ENCODE measurements at places on chromosomes 7 and 10.

DNA sequence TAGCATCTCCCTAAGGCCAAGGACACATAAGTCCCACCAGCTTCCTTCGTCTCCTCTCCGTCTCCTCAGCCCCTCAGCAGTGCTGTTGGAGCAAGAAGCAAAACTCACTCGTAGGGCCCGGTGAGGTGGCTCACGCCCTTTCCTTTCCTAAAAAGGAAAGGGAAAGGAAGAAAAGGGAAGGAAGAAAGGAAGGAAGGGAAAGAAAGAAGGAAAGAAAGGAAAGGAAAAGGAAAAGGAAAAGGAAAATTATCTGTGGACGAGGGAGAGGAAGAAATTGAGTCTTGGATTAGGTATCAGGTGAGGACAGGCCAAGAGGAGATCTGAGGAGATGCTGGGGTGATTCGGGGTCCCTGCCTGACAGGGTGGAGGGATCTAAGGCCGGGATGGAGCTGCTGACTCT is 3.1 kb upstream of the ZNF316 start:
- DNase-seq, result no peak

- no peak for DNase-seq
These were observed 39.2 kb downstream of the DNAJC9 start for GRCh38 chr10:73207883-73208282.

DNA sequence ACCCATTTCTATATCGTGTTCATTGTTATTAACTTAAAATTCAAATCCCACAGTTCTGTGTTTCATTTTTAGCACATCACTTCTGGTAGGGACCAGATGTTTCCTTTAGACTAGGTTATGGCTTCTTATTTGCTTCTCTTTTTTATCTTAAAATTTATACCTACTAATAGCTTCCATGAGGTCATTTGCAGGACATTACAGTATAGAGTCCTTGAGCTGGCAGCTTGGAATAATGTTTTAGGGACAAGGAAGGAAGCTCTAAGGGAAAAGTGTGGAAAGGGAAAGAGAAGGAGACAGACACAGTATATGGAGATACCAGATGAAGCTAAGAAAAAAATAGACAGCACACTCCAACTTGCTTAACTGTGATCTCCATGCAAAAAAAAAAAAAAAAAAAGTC is 48.8 kb upstream of the CD36 start:
- no peak for DNase-seq

DNA sequence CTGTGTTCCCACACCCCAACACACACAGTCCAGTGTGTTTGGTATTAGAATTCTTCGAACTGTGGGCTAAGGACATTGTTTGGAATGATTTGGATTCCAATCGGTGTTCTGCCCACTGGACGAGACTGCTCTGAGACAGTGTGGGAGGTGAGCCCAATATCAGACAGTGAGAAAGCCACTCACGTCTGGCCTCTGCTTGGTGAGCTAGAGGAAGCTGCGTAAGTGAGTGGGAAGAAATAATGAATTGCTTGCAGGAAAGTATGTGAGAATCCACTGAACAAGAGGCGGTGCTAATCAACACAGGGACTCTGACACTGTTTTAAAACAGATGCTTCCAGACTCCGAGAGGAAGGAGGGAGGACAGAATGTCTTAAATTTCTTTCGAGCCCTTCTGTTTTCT is 675.0 kb upstream of the ANKRD30A start:
- DNase-seq, result no peak

DNA sequence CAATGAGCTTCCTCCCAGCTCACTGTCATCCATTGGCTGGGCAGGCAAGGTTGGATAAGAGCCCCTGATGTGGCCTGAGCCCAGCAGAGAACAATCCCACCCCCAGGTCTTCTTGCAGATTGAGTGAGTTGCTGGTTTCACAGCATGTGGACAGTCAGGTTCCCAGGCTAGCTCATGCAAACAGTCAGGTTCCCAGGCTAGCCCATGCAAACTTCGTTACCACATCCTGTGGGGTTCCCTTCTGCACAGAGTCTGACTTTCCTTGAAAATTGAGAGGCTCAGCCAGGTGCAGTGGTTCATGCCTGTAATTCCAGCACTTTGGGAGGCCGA is 67.1 kb downstream of the TMEM130 start:
- no peak for DNase-seq

DNA sequence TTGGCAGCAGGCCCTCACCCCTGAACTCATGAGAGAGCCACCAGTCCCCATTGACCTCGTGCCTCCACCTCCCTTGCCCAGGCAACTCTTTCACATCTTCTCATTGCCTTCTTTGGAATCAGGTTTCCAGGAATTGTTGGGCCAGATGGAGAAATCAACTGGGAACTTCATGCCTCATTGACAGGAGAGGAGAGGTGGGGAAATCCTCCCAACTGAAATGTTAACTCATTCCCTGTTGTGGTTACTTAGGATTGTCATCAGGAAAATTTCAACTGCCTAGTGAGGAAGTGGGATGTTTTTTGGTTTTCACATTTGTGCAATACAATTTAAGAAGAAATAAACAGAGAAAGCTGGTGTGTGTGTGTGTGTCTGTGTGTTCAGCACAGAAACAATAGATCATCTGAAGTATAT is 106.6 kb upstream of the INHBA start:
- no peak for DNase-seq

- DNase-seq, result no peak
These were observed 9.2 kb downstream of the BTAF1 start for GRCh38 chr10:91932737-91933136.

- no peak for DNase-seq
These were observed 175.0 kb upstream of the LYZL2 start for GRCh38 chr10:30804478-30805055.

DNA sequence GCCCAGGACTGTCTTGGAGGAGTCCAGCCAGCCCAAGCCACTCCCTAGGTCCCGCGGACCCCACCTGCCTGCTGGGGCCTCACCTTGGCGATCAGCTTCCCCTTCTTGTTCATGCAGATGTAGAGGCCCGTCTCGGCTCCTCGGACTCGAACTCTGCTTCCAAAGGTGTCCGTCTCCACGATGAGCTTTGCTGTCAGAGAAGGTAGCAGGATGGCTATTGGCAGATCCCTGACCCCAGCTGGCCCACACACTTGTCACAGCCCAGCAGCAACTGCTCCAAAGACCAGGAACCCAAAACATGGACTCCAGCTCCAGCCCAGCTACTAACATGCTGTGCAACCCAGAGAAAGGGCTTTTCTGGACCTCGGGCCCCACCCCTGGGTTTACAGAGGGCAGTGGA is 4.5 kb downstream of the FGF8 start:
- DNase-seq, result no peak

- DNase-seq, result no peak
These were observed 509.1 kb downstream of the INHBA start for GRCh38 chr7:41193738-41194282.

GRCh38 chr10:92712016-92712889 is 22.5 kb downstream of the HHEX start:
- no peak for DNase-seq

- DNase-seq, result no peak
These were observed 51.2 kb upstream of the SORCS1 start for GRCh38 chr10:107215681-107216080.

DNA sequence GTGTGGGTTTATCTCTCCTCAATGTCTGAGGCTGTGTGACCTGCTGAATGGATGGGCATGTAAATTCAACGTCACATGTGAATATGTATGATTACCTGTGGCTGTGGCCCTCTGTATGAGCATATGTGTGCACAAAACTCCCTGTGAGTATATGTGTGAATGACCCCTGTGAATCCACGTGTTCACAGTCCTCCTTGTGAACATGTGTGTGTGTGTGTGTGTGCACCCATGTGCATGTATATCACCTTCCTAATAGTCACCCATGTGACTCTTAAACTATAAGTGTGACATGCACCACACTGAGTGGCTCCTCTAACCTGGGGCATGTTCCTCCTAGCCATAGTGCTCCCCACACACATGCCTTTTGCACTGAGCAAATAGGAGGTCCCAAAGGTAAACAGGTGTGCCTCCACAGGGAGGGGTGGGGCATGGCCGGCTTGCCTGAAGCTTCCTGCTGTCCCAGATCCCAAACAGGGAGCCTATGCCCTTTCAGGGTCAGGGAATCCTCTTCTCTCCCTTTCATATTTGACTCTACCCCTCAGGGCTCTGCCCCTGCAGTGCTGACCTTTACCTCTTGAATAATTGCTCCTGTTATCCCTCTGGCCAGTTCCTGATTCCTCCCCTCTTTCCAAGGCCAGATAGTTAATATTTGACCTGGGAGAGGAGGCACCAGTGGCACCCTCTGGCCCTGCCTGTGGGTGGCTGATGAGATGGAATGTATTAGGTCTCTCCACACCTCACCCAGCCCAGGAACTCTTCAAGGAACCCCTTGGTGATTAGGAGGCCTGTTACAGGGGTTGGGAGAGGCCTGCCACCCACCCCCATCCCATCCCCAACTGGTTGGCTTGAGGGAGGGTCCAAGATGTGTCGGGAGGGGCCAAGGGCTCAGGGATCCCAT is 1.9 kb downstream of the SEMA4G start:
- DNase-seq, result no peak

GRCh38 chr7:130305433-130306042 is 12.6 kb downstream of the CPA4 start:
- DNase-seq, result no peak

GRCh38 chr10:75776738-75777504 is 345.5 kb downstream of the LRMDA start:
- no peak for DNase-seq

DNA sequence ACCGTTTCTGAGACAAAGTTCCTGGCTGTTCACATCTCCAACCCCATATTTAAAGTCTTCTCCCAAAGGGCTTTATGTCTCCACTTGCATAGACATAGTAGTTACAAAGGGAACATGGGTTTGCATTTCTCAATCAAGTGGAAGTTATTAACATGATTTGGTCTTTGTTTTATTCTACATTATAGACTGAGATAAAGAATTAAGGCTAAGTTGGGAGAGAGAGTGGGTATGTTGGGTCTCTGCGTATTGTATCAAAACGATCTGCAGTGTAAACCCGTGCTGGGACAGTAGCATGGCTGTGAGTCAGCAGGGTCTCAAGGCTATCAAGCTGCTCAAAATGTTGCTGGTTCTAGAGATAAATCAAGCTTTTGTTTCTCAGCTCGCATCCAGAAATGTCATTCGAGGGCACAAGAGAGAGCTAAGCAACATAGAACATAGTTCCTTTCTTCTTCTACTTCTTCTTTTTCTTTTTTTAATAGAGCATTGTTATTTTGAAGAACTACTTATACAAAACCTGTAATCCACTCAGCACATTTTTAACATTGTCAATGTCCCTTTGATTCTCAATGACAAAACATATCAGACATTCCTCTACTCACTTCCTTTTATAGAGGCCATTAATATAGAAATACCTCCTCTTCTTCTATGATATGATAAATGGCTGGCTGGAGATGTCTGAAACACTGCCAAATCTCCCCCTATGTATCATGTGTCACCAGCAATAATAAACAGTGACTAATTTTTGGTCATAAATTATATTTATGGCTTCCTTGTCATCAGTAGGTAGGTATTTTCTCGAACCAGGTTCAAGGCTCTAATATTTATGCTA is 34.5 kb upstream of the RHOBTB1 start:
- DNase-seq, result no peak

- no peak for DNase-seq
These were observed 72.3 kb upstream of the STEAP1B start for GRCh38 chr7:22572292-22572691.

DNA sequence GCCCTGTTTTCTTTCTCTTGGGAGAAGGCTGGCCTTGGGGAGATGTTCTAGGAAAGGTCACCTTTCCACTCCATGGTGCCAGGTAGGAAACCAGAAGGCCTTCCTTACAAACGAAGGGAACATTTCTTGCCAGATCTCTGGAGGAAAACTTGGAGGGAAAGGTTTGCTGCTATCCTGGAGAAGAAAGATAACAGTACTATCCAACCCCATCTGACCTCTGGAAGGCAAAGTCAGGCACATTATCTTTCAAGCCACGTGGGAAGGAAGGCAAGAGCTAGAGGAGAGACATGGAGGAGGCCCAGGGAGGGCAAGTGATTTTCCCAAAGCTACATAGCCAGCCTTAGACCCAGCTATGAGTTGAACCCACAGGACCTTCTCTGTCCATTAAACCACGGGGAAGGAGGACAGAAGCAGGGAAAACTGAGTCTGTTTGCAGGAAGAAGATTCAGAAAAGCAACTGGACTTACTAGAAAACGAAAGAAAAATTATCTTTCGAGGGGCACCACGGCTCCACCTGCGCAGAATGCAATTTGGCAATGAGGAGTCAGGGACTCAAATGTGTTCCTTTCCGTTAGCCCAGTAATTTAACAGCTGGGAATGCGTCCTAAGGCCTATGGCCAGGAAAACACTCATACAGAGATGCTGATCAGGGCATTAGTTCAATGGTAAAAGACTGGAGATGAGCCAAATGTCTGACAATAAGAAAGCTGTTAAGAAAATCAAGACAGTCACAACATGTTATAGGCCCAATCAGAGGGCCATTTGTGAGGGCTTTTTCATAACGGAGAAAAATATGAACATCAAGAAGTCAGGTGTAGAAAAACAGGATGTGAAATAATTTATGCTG is 32.0 kb upstream of the PSAP start:
- no peak for DNase-seq

DNA sequence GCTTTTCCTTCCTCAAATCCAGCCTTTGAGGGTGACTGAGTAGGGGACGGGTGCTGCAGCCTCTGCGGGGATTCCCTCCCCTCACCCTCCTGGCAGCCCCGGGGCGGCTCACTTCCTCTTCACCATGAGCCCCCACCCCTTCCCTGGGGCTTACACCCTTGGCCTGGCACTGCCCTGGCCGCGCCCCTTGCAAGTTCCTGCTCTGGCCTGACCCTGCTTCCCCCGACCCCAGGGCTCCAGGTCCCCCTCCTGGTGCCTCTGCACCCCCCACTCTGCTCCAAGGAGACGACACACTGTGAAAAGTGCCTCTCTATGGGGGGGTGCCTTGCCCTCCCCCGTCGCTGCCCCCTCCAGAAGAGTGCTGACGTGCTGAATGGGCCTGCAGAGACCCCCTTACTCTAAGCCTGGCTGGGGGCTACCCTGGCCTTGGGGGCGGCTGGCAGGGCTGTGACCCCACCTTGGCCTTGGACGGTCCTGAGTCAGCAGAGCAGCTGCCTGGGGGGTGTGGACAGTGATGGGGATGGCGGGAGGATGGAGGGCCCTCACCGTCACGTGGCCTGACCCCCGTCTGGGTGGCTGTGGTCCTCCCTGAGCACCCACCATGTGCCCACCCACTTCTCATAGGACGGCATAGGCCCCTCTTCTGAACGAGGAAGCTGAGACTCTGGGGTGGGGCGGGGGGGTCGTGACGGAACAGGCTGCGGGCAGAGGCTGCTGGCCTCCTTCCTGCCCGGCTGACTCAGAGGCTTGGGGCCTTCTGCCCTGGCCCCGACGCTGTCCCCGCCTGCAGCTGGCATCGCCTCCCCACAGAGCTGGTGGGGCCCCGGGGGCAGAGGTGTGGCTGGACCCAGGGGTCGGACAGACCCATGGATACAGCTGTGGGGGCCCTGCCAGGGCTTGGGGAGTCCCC is 9.8 kb downstream of the LFNG start:
- no peak for DNase-seq

- no peak for DNase-seq
These were observed 97.0 kb upstream of the AMPH start for GRCh38 chr7:38728145-38728544.

DNA sequence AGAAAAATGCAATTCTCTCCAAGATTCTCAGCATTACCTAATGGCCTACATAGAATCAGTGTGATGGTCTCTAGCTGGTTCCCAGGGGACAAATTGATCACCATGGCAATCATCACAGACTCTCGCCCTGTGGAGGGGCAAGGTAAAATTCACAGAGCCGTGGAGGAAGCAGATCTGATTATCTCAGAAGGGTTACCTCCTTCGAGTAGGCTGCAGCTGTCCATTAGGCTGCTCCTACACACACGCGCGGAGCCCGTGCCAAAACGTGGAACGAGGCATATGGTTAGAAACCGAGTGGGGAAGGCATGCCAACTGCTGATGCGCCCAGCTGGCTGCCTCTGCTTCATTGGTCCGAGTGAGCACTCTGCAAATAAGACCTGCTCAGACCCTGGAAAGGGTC is 52.8 kb upstream of the PTER start:
- DNase-seq, result no peak
